ENCODE measurements at places on chromosomes 2 and 18.

DNA sequence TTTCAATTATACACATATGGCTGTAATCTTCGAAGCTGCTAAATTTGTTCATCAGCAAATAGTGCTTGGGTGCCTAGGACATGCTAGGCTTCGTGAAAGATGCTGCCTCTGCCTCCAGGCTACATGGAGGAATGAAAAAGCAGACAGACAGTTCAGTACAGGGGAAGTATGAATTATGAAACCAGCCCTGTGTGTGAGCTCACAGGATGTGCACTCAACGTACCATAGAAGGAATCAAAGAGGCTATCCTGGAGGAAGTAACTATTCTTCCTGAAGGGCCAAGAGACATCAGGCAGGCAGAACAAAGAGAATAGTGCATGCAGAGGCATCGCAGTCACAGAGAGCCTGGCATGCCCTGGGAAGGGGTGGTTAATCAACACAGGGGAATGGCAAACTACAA lies 61.4 kb downstream of the DYM start:
- DNase-seq: no peak

- DNase-seq: no peak
These were observed 416.8 kb downstream of the LRATD1 start for GRCh38 chr2:15049096-15049993.

GRCh38 chr2:218547978-218548377 lies 20.2 kb downstream of the USP37 start:
- DNase-seq: no peak

DNA sequence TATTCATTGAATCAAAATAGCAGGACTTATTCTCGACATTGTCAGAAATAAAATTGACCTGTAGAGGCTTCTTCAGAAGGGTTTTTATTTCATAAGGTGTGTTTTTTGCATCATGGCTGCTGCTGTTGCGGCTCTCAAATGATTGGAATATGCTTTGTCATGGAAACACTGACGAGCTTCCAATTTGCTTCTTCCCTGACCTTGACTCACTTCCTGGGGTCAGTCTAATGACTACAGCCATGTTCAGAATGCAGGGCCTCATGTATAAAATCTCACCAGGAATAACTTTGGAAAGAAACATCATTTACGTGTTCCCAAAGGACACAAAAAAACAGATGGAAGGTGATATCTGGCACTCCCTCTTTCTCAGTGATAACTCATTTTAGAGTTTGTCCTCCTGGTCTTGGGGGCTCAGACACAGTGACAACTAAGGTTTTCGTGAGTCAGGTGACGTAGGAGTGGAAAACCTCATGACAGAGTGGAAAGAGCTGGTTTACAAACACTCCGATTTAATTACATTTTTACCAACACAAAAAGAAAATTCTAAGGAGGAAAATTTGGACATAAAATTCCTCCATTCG lies 467.0 kb upstream of the RAB12 start:
- DNase-seq: no peak

DNA sequence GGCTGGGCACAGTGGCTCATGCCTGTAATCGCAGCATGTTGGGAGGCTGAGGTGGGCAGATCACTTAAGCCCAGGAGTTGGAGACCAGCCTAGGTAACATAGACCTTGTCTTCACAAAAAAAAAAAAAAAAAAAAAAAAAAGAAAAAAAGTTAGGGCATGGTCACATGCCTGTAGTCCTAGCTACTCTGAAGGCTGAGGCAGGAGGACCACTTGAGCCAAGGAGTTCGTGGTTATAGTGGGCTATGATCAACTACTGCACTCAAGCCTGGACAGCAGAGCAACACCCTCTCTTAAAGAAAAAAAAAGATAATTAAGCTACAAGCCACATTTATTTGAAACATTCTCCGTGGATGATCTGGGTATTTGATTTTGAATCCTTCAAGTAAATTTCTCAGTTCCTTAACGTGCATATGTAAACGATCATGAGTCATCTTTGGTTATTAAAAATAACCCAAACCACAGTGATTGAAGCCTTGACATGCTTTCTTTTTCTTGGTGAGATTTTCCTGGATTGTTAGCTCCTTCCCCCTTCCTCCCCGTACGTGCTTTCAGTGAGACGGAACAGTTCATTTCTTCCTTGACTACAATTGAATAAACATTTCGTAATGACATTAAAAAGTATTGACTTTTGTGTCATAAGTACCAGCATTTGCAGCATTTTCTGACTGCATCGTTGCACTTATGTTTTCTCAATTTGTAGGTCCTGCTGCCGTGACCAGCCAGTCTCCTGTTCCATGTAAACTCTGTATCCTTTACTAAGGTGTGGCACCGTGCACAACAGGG lies 20.3 kb downstream of the RMC1 start:
- no peak for DNase-seq

DNA sequence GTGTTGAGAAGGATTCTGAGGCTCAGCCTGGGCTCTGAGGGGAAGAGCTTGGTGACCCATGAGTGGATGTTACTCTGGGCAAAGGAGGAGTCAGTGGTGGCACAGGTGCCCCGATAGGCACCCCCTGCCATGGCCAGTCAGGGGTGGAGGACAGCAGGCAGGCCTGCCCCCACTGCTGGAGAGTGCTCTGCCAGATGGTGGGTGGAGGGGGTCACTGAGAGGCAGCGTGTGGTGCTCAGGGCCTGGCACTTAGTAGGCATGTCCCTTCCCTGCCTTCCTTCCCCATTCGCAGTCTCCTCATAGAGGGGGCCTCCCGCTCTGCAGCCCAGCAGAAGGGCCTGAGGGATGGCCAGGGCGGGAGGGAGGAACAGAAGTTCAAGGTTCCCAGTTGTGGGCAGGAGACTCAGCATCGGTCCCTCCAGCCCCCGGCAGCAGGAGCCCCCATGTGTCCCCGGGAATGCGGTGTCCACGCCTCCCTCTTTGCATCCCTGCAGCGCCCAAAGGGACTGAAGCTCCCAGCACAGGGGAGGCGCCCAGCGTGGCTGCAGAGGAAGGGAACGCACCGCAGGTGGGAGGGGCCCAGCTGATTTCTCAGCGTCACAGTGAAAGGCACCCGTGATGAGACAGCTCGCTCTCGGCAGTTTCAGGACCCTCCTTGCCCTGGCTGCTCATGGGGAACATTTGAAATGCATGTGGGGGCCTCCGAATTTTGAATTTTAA lies 5.7 kb upstream of the SNED1 start:
- DNase-seq: no peak

GRCh38 chr2:36389091-36389564 lies 33.5 kb downstream of the CRIM1 start:
- no peak for DNase-seq

DNA sequence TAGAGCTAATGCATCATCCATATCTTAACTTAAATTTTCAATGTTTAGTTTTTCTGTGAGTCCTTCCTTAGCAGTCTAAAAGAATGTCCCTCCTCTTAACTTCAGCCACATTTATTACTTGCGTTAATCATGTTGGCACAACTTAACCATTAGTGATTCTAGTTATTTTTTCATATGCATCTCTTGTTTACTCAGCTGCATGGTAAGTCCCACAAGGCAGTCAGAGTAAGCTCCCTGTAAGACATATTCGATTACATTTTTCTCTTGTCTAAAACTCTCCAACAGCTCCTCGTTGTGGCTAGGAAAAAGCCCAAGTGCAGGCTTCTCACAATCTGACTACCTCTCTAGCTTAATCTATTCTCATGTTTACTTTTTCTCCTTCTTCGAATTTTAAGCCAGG lies 2045.3 kb upstream of the PIK3C3 start:
- no peak for DNase-seq

DNA sequence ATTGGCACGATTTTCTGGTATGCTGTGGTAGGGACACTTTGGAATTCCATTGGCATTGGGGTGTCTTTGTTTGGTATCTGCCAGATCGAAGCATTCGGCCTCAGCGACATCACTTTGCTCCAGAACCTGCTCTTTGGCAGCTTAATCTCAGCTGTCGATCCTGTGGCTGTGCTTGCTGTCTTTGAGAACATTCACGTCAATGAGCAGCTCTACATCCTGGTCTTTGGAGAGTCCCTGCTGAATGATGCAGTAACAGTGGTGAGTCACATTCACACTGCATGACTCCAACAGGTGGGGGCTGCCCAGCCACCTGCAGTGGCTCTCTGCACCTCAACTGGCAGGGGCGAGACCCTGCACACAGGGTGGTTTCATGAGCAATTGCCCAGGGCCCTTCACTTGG lies 38.4 kb downstream of the SLC9A2 start:
- DNase-seq: no peak

- no peak for DNase-seq
These were observed 73.5 kb downstream of the LIMS1 start for GRCh38 chr2:108607706-108608301.

DNA sequence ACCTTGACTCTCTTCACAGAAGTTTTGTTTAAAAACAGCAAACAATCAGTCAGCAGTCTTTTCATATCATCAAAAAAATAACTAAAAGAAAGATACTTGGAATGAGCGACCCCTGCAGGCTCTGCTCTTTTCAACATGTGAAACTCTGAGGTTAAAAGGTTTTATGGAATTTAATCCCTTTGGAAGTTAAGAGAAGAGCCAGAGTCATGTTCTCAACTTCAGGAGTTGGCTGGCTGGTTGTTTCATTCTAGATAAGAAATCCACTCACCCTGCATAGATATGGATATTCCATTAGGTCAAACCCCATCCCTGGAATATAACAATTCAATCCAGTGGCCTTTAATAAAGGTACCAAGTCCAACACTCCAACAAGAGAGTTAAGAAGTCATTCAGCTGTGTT lies 115.6 kb upstream of the RMDN2 start:
- no peak for DNase-seq

DNA sequence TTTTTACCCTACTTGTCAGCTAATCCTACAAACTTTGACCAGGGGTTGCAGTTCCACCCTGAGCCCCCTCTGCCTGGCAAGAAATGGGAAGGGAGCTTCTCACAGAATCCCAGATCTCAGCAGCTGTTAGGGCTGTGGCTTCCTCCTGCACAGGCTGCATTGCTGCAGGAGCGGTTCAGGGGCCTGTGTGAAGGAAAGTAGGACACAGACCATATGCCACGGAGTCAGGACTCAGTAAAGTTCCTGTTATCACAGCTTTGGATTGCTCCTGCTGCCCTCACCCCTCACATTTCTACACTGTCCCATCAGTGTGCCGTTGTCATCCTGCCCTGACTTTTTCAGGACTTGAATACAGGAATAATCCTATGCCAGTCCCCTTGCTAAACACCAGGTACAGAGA lies 62.8 kb upstream of the SP3 start:
- DNase-seq: no peak

DNA sequence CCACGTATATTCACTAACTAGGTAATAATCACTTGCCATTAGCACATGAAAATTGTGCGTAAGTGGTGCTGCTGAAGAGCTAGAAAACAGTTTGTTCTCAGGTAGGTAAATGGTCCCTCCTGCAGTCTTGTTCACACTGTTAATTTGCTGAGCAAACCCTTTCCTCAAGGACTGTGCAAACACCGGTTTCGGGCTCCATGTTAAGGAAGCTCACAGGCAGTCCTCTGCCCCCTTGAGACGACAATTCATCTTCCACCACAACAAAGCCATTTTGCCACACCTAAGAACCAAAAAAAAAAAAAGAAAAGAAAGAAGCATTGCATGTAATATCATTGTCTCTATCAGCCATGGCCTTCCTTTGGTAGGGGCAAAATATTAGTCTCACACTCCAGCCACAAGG lies 193.9 kb downstream of the BCL11A start:
- DNase-seq: no peak

GRCh38 chr2:182208421-182208820 lies 218.4 kb downstream of the PDE1A start:
- DNase-seq: no peak

- no peak for DNase-seq
These were observed 2.2 kb downstream of the ONECUT2 start for GRCh38 chr18:57437402-57437765.

DNA sequence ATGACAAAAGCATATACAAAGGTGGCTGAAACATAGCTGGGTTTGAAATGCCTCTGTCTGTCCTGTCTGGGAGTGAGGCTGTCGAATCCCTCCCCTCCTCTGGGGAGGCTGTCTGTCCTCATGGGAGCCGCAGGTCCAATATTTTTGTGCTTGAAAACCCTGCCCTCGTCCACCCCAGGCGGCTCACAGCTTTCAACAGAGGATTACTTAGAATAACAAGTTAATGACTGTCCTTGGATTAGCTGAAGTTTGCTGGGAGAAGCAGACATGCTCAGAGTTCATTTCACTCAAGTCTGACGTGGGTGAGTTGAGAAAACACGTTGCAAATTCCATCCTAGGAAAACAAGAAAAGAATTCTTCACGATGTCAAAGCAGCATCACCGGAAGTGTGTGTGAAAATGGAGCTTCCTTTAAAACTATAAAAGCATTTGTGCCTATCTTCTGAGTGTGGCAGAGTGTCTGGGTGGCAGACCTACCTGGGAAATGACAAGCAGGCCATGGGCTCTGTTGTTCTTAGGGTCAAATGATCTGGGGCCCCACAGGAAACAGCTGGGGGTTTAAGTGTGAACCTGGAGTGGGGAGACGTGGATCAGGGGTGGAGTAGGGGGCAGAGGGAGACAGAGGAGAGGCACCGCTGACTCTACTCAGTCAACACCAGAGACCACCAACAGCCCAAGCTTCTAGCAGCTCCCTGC lies 77.1 kb downstream of the DDX1 start:
- no peak for DNase-seq

GRCh38 chr2:118812552-118812951 lies 34.9 kb downstream of the EN1 start:
- no peak for DNase-seq

DNA sequence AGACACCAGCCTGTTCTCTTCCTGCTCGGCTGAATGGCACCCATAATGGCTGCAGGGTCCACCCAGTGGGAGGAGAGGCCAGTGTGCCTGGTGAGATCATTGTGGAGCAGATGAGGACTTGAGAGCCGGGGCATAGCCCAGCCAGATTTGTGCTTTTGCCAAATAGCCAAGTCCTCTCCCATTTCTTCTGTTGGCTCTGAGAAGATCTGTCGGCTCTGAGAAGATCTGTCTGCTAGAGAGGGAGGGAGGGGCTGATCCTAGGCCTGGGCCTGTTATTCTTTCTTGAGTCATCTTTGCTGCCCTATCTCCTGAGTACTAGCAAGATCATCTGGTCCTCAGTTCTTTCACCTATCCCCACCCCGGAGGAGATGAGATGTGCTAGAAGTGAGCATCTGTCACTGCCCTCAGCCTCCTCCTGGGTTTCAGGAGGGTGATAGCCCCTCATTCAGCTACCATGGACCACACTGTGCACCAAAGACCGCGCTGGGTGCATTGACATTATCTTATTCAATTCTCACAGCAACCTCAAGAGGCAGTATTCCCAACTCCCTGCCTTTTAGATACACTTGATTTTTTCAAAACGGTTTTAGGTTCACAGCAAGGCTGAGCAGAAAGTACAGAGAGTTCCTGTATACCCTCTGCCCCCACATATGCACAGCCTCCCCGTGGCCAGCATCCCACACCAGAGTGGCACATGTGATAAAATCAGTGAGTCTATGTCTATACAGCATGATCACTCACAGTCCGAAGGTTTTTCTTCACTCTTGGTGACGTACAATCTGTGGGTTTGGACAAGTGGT lies 98.6 kb downstream of the CAPN13 start:
- no peak for DNase-seq

DNA sequence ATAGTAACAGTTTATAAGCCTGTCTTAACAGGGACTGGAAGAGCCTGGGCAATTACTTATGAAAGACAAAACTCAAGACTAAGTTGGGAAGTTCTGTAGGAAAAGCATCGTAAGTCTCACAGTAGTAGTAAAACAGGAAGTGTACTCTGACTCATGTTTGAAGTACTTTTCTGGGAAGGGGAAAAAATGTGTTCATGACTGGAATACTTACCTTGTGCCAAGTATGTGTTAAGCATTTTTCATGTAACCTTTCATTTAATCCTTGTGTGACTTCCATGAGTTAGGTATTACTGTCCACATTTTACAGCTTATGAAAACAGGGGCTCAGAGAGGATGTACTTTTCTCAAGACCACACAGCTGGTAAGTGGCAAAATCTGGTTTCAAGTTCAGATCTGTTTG lies 13.7 kb upstream of the SKOR2 start:
- DNase-seq: no peak

GRCh38 chr18:9906481-9906880 lies 7.3 kb upstream of the VAPA start:
- no peak for DNase-seq

Data from stimulated activated CD8-positive, alpha-beta memory T cell treated with anti-CD3 and anti-CD28 coated beads, Interleukin-12 subunit alpha, Interleukin-12 subunit beta, amount 100 ng/mL, for 1 hour (primary cell).